Astrocyte of the cerebellum (primary cell): ENCODE measurements at places on chromosomes 3 and 15.

DNA sequence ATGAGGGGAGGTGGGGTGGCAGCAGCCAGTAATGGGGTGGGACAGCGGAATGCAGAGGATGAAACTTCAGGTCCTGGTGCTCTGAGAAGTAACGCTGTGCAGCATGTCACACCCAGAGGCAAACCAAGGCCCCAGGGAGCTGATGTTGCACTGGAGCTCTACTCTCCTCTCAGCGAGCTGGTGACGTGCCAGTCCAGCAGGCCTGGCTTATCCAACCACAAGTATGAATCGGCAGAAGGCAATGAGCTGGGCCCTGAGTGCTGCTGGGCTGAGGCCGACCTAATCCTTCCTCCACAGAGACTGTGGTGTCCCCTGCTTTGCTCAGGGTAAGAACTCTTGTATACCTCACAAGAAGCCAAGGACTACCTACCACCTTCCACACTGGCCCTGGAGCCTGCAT is 30.5 kb downstream of the CD86 start:
- DNase-seq, result no peak

DNA sequence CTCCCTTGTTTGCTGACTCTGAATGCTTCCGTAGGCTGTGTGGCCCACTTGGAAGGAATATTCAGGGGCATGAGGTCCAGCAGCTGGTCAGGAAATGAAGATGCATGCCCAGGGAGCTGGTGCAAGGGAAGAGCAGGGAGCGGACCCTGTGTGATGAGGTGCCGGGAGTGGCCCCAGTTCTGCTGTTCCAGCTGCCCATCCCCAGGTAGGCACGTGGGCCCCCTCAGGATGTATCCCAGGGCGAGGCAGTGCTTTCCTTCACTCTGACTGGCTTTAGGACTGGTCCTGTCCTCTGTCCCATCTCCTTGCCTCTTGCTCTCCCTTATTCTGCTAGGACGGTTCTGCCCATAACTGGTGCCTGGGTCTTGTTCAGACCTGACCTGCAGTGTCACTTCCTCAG is 1.1 kb upstream of the FAM3D start:
- DNase-seq, result no peak

- DNase-seq, result no peak
Observed at GRCh38 chr15:63448266-63448665, 56.1 kb upstream of the USP3 start.

- DNase-seq, result no peak
Observed at GRCh38 chr15:62625429-62626033, 417.0 kb upstream of the TPM1 start.

DNA sequence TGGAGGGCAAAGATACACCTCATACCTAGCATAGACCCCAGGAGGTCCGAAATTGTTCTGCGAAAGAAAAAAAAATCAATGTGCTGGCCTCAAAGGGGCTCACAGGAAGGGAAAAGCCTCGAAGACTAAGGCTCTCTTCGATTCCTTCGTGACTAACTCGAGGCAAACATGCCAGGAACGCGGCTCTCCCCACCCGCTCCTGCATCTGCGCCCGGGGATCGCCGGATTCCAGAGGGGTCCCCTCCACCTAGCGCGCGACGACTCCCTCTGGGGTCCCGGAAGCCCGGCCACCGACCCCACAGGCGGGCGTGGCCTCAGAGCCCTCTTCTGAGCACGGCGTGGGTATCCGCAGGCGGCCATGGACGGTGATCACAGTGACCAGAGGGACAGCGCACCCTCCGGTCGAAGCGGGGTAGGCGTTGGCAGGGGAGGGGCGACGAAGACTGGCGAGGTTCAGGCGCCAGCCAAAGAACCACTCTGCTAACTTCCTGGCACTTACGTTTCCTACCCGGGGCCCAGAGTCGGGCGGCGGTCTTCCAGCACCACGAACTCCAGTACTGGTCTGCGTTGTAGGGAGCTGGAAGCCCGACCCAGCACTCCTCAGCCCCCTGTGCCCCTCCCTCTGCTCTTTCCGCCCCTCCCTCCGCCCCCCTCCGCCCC is 515 bp upstream of the EIF3J start:
- peak; percentile 26 for DNase-seq

GRCh38 chr15:23734862-23735261 is 47.8 kb upstream of the NDN start:
- DNase-seq, result no peak

GRCh38 chr3:71399478-71399877 is 184.1 kb downstream of the FOXP1 start:
- no peak for DNase-seq

DNA sequence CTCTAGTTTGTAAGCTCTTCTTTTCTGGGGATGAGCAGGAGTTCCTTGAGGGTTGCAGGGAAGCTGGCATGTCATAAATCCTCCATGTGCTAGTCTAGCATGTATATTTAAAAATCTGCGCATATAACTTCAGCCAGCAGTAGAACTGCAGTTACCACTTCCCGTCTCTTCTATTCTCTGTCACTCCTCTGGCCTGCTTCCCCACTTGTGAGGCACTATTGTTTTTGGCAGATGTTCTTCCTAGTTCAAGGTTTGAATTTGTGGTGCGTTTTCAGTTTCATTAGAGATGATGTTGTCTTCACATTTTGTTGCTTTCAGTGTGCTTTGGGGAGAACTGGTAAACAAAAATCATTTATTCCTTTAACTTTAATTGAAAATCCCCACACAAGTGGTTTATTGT is 169.1 kb upstream of the ZPLD1 start:
- no peak for DNase-seq

- DNase-seq, result no peak
Observed at GRCh38 chr3:134765468-134765867, 29.6 kb upstream of the EPHB1 start.

GRCh38 chr3:1600700-1601418 is 497.8 kb upstream of the CNTN4 start:
- DNase-seq, result no peak

GRCh38 chr3:42224178-42224577 is 41.8 kb downstream of the CCK start:
- DNase-seq, result no peak

- no peak for DNase-seq
Observed at GRCh38 chr3:49244581-49245205, 32.3 kb downstream of the C3orf62 start.

GRCh38 chr3:181555681-181556080 is 156.0 kb upstream of the SOX2 start:
- no peak for DNase-seq

- DNase-seq, result peak; percentile 33
Observed at GRCh38 chr3:48155122-48155521, 33.1 kb downstream of the CDC25A start.

DNA sequence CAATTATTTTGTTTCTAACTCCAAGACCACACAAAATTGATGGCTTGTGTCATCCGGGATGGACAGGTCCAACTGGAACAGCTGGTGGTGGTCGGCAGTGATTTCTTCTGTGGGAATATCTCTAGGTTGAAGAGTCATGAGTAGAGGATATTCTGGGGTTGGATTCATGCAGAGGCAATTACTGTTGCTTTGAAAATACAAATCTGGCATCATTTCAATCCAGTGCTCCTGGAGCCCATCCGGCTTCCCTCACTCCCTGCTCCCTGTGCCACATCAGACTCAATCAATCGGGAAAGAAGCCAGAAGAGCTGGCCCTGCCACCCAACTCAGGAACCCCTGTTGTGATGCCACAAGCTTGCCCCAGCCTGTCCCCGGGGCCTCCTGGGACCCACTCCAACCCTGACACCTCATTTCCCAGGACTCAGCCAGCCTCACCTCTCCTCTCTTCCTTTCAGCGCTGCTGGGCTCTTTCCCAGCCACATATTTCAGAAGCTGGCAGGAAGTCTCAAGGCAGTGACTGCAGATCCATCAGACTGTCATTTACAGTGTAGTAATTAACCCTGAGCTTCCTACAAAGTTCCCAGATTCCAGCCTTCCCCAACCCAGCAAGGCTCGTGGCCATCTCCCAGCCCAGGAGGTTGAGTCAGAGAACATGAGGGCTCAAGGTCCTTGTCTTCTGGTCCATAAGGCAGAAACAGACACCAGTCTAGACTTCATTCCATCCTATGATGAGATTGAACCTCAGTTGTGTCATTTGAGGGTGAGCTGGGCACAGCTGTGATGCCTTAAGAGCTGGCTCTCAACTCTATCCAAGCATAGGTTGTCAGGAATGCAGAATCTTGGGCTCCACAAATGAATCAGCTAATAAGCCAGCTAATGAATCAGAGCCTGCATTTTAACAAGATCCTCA is 114.0 kb downstream of the FAM174B start:
- no peak for DNase-seq

GRCh38 chr15:40584191-40584590 is 9.9 kb upstream of the KNL1 start:
- DNase-seq, result no peak

- DNase-seq, result no peak
Observed at GRCh38 chr3:124402791-124403190, 327.5 kb upstream of the UMPS start.

GRCh38 chr3:83941990-83942745 is 1016.6 kb upstream of the CADM2 start:
- DNase-seq, result no peak
